ENCODE measurements at places on chromosomes 13 and 19. TPM values are rescaled to one million over a fixed set of nuclear protein-coding genes. Genes with fewer than 3 reads are reported as not detected.

Gene GIPR
- 0.05 TPM for total RNA-seq

Gene CBY2
- not detected for total RNA-seq

Gene SPRED3
- total RNA-seq: not detected

Gene KLK13
- total RNA-seq: not detected

Gene LIM2
- not detected for total RNA-seq

Gene CYP2S1
- 1.6 TPM for total RNA-seq

Gene C19orf67
- total RNA-seq: not detected

Gene PLPP2
- total RNA-seq: 0.75 TPM

Gene CYP2A6
- 0.09 TPM for total RNA-seq

DNA sequence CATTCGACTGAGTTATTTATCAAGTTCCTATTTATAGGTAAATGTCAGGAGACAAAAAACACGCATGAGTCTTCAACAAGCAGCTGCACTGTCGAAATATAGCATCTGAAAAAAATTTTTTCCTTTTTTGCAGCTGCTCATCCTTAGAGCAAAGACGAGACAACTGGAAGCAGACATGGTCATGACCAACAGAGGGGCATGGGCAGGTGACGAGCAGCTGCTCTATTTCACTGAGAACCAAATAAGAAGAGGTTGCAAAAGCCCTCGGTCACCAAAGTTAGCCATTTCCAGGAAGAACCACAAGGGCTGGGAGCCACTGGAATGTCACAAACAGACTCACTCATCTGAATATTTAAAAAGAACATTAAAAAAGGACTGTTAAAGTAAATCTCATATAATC lies 22.2 kb downstream of the SOHLH2 start:
- no peak overlapping the region for H3K27ac ChIP-seq
- H3K4me1 ChIP-seq: no peaks in the 10 kb centered on the region
- no peaks in the 10 kb centered on the region for H3K36me3 ChIP-seq
- DNase-seq: no peak

DNA sequence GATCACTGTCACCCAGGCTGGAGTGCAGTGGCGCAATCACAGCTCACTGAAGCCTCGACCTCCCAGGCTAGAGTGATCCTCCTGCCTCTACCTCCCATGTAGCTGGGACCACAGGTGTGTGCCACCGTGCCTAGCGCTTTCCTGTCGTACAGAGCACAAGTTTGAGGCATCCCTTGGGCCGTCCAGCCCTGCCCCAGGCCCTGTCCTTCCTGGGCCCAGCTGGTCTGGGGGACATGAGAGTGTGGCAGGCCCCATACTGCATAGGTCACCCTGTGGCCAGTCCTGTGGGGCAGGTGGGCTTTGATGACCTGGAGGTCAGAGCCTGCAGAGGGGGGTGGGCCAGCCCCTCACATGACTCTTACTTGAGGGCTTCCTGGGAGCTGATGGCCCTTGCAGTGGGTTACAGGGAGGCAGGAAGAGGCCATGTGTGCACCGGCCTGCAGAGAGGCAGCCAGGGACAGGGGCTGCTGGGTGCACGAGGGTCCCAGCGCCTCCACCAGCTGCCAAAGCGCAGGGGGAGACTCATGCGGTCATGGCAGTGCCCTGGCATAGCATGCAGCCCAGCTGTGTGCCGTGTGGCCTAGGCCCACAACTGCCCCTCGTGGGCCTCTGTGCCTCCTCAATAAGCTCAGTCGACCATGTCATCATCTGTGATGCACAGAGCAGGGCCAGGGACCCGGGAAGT lies 61.4 kb downstream of the KDM4B start:
- H3K4me3 ChIP-seq: no peak overlapping the region
- H3K27me3 ChIP-seq: no peaks in the 10 kb centered on the region
- peaks cover 3% of the 10 kb centered on the region for H3K4me1 ChIP-seq
- DNase-seq: no peak
- peaks cover 7% of the 10 kb centered on the region for H3K36me3 ChIP-seq
- no peak overlapping the region for H3K27ac ChIP-seq

- H3K27ac ChIP-seq: peak overlapping the region; percentile 99
- DNase-seq: no peak
- H3K36me3 ChIP-seq: no peaks in the 10 kb centered on the region
- no peaks in the 10 kb centered on the region for H3K27me3 ChIP-seq
Measured at GRCh38 chr19:2032296-2032941, 16.9 kb upstream of the BTBD2 start.

GRCh38 chr19:48452289-48453190 lies 2.8 kb upstream of the KCNJ14 start:
- peaks cover 73% of the 10 kb centered on the region for H3K36me3 ChIP-seq
- H3K27ac ChIP-seq: no peak overlapping the region
- H3K4me3 ChIP-seq: no peak overlapping the region
- H3K27me3 ChIP-seq: no peaks in the 10 kb centered on the region

DNA sequence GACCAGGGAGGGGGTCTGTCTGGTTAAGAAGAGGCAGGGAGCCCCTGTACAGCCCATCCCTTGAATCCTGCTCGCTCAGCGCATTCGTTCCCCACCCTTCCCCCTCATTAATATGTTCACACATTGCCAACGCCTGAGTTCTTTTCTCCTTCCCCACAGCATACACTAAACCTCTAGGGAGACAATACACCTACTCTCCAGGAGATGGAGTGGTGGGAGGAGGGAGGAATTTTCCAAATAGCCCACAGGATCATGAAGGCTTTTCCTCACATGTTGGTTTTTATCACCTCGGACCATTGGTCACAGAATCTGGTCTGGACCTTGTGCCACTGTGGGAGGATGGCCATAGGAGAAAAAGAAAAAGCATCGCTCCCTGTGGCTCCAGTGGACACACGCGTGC lies 294.9 kb downstream of the SHISA2 start:
- no peaks in the 10 kb centered on the region for H3K4me1 ChIP-seq
- DNase-seq: no peak
- H3K27me3 ChIP-seq: peaks cover 2% of the 10 kb centered on the region
- no peaks in the 10 kb centered on the region for H3K36me3 ChIP-seq
- H3K4me3 ChIP-seq: no peak overlapping the region
- no peak overlapping the region for H3K27ac ChIP-seq

DNA sequence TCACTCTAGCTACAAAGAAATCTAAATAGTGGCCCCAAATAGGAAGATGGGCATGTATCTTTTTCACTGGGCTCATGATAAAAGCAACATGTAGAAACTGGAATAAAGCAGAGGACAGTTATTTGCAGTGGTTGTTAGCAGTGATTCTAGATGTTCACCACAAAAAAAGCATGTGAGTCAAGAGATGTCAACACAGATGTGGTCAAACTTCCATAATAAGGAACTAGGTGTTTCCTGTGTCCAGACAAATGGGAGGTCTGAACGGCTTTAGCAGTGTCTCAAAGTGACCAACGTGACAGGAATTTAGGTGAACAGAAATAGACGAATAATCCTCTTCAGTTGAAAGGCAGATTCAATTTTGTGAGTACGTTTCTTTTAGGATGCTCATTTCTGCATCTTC lies 162.7 kb downstream of the TBC1D4 start:
- H3K4me1 ChIP-seq: peaks cover 2% of the 10 kb centered on the region
- no peak for DNase-seq
- no peak overlapping the region for H3K4me3 ChIP-seq
- H3K36me3 ChIP-seq: no peaks in the 10 kb centered on the region
- H3K27me3 ChIP-seq: no peaks in the 10 kb centered on the region

DNA sequence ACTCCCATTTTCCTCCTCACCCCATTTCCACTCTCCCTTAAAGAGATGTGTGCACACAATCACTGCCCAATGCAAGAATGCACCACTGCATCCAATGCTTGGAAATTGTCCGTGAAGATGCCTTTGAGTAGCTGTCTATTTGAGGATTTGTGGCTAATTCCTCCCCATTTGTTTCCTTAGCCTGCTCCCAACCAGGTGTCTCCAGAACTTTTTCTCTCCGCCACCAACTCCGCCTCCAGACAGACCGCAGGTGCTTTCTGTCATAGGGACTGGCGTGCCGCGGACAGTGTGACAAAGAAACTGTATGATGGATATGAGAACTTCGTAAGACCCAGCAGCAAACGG lies 461 bp upstream of the TM9SF2 start:
- H3K4me3 ChIP-seq: peak overlapping the region; percentile 89
- H3K27ac ChIP-seq: peak overlapping the region; percentile 74
- no peak for DNase-seq

DNA sequence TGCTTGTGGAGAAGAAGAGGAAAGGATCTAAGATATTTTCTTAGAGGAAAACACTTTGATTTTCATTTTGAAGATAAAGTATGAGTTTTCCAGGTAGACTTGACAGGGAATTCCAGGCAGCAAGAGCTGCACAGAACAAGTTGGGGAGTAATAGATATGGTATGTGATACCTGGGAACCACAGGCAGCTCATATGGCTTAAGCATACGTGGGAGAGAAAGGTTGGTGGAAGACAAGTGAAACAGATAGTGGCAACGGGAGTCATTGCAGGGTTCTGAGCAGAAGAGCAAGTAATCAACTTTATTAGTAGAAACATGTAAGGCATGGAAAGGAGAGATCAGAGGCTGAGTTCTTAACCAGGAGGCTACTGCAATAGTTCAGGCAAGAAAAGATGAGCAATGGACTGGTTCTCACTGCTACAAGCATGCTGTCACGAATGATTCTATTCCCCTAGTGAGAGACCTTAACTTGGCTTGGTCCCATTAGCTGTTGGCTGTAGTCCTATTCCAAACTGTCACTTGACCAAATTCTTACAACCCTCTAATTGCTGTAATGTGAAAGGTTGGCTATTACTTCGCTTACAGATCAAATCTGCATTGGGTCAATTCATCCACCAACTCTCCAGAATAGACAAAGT lies 217.9 kb downstream of the VWA8 start:
- no peak overlapping the region for H3K27ac ChIP-seq
- H3K27me3 ChIP-seq: no peaks in the 10 kb centered on the region
- H3K4me3 ChIP-seq: no peak overlapping the region

DNA sequence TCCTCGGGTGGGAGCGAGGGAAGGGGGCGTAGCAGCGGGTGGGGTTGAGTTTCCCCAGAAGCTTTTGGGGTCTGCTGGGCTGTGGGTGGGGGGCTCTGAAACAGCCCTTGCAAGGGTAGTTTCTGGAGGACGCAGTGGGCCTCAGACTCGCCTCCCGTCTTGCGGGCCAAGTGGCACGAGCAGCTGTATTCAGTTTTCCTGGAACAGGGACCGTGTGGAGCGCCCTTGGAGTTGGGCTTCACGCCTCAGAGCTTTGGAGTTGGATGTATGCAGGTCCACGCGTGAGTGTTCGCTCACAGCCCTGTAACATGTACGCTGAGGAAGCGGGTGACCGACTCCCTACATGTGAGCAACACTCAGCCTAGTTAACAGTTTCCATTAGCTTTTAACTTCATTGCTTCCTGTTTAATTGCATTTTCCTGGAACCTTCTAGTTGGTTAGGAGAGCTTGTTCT lies 603 bp downstream of the TM9SF2 start:
- H3K27me3 ChIP-seq: no peaks in the 10 kb centered on the region
- H3K4me1 ChIP-seq: peaks cover 50% of the 10 kb centered on the region
- peak; percentile 47 for DNase-seq
- H3K27ac ChIP-seq: peak overlapping the region; percentile 72
- peak overlapping the region; percentile 81 for H3K4me3 ChIP-seq
- no peaks in the 10 kb centered on the region for H3K36me3 ChIP-seq

- H3K27me3 ChIP-seq: no peaks in the 10 kb centered on the region
- no peak for DNase-seq
- H3K4me3 ChIP-seq: no peak overlapping the region
- H3K36me3 ChIP-seq: no peaks in the 10 kb centered on the region
- no peaks in the 10 kb centered on the region for H3K4me1 ChIP-seq
- H3K27ac ChIP-seq: no peak overlapping the region
Measured at GRCh38 chr13:28607187-28607955, 51.6 kb upstream of the POMP start.

DNA sequence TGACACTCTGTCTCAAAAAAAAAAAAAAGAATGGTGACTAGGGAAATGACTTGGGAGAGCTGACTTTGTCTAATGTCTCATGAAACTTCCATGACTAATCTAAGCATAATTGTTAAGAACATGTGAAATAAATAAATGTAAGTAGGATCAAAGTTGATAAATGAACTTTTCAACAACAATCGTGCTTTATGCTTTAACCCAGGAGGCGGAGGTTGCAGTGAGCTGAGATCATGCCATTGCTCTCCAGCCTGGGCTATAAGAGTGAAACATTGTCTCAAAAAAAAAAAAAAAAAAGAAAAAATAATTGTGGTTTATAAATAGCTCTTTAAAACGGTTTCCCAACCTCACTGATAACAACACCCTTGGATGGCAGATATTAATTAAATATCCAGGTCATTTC lies 12.9 kb upstream of the AKT2 start:
- H3K27ac ChIP-seq: no peak overlapping the region
- no peaks in the 10 kb centered on the region for H3K4me1 ChIP-seq
- H3K27me3 ChIP-seq: no peaks in the 10 kb centered on the region
- no peak for DNase-seq
- H3K4me3 ChIP-seq: no peak overlapping the region

DNA sequence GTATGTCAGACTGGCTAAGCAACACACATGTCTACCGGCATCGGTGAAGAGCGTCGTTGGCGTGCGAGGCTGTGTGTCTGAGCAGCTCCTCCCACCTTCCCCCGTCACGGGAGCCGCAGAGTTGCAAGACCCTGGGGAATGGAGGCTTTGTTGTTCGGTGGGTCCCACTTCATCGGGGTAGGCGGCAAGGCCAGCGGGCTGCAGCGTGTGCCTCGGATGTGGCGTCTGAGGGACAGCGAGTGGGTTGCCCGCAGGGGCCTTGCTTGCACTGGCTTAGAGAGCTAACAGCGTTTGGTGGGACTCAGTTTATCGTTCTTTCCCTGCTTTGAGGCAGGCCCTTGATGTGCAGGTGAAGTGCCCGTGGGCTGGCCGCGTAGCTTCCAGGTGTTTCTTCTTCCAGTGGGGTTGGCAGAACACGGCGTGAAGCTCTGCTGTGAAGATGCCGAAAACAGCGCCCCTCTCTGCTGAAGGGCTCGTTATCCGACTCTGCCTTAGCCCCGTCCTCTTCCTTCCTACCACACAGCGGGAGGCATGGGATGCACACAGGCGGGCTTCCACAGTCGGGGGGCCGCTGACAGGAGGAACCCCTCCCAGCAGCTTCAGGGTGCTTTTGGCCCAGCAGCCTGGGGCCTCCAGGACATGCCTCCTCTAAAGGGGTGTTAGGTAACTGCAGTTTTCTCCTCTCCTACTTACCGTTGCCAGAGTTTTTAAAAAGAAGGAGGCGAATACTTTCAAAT lies 85.2 kb downstream of the ATP11A start:
- H3K27me3 ChIP-seq: no peaks in the 10 kb centered on the region
- DNase-seq: no peak
- no peak overlapping the region for H3K4me3 ChIP-seq
- H3K4me1 ChIP-seq: no peaks in the 10 kb centered on the region
- H3K27ac ChIP-seq: no peak overlapping the region

- DNase-seq: no peak
- H3K27ac ChIP-seq: no peak overlapping the region
- H3K4me3 ChIP-seq: no peak overlapping the region
Measured at GRCh38 chr13:76690611-76691010, 195.6 kb downstream of the KCTD12 start.
